ENCODE measurements at places on chromosomes 4 and X. TPM values are rescaled to one million over a fixed set of nuclear protein-coding genes. Genes with fewer than 3 reads are reported as not detected.

PRDM5 gene
- 53.0 TPM for total RNA-seq

SNCA gene
- total RNA-seq: 135 TPM

PPP4R3C gene
- not detected for total RNA-seq

- H3K27me3 ChIP-seq: no peaks in the 10 kb centered on the region
- no peak for DNase-seq
- H3K4me3 ChIP-seq: no peak overlapping the region
- H3K36me3 ChIP-seq: no peaks in the 10 kb centered on the region
Observed at GRCh38 chrX:152905081-152905420, 7.2 kb downstream of the ZNF185 start.

GRCh38 chrX:80573275-80573674, 153.0 kb downstream of the TENT5D start:
- H3K4me1 ChIP-seq: no peaks in the 10 kb centered on the region
- H3K4me3 ChIP-seq: no peak overlapping the region
- DNase-seq: no peak
- no peak overlapping the region for H3K27ac ChIP-seq

GRCh38 chr4:53974561-53974960, 89.8 kb downstream of the CHIC2 start:
- no peaks in the 10 kb centered on the region for H3K4me1 ChIP-seq
- no peaks in the 10 kb centered on the region for H3K36me3 ChIP-seq
- H3K4me3 ChIP-seq: no peak overlapping the region
- no peak for DNase-seq
